ENCODE measurements at places on chromosomes 7 and 10.

- no peak for DNase-seq
These were observed 556.5 kb upstream of the LRRN3 start for GRCh38 chr7:110534241-110534931.

DNA sequence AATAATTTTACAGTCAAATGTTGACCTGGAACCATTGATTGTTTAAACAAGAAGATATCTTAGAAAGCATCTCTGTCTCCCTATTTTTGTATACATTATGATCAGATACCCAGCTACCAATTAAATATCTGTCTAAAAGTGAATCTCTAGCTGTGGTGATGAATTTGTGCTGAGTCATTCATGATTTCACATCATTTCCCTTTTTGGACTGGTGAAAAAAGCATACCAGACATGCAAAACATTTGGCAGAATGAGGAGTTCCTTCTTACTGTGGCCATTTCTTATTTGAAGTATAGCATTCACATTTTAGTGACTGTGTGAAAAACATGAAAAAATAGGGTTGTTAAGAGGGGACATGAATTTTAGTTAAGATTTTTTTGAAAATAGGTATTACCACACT lies 98.0 kb upstream of the GATA3 start:
- no peak for DNase-seq

DNA sequence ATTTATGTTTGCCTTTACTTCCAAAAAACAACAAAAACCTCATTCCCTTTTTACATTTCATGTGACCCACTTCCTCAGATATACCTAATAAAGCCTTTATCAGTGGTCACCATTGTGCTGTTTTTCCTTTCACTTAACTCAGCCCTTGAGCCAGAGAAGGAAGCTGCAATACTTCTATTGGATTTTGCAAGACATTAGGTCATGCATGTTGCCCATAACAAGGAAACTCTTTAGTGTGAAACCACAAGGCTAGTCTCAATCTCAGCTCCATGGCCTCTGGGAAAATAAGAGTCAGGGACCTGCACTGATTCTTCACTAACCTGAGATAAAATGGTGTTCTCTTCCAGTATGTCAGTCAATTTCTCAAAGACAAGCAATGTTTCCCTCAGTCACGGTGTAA lies 27.8 kb downstream of the STEAP4 start:
- no peak for DNase-seq

DNA sequence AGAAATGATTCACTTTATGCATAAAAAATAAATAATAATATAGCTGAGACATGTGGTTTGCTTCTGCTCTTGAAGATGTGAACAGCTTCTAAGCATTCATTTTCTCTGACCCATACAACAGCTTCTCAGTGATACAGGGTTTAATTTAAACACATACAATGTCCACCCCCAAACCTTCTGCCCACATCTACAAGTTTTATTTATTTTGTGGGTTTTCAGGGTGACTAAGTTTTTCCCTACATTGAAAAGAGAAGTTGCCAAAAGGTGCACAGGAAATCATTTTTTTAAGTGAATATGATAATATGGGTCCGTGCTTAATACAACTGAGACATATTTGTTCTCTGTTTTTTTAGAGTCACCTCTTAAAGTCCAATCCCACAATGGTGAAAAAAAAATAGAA lies 17.2 kb downstream of the INHBA start:
- DNase-seq = no peak

- DNase-seq = no peak
These were observed 47.4 kb downstream of the TNS3 start for GRCh38 chr7:47534322-47535034.

DNA sequence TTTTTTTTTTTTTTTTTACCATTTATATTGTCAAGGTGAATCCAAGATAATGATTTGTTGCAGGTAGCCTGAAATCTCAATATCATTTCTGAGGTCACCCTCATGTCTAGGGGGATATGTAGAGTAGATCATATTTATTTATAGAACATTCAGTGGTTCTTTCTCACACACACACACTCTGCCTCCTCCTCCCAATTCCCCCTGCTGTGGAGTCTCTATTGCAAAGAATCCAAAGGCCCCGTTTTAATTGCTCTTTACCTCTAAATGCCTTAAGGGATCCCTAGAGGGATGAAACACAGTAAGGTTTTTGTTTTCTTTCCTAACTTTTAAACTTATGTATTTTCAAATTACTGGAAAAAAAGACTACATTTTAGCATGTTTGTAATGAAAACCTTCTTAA lies 170.0 kb downstream of the PRKG1 start:
- no peak for DNase-seq

DNA sequence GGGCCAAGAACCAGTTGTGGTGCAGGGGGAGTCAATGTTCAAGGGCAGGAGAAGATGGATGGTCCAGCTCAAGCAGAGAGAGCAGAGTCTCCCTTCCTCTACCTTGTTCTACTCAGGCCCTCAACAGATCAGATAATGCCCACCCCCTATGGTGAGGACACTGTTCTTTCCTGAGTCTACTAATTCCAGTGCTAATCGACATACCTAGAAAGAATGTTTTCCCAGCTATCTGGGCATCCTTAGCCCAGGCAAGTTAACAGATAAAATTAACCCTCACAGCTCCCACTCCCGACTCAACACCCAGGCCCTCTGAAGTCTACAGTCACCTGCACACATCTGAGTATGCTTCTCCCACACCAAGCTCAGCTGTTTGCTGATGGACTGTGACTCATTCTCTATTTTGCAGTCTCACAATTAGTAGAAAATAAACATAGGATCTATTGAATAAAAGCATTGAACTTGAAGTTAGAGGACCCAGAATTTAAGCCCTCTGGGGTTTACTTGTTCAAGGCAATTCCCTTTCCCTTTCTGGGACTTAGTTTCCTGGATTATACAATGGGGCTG lies 17.1 kb downstream of the COL13A1 start:
- DNase-seq = no peak

DNA sequence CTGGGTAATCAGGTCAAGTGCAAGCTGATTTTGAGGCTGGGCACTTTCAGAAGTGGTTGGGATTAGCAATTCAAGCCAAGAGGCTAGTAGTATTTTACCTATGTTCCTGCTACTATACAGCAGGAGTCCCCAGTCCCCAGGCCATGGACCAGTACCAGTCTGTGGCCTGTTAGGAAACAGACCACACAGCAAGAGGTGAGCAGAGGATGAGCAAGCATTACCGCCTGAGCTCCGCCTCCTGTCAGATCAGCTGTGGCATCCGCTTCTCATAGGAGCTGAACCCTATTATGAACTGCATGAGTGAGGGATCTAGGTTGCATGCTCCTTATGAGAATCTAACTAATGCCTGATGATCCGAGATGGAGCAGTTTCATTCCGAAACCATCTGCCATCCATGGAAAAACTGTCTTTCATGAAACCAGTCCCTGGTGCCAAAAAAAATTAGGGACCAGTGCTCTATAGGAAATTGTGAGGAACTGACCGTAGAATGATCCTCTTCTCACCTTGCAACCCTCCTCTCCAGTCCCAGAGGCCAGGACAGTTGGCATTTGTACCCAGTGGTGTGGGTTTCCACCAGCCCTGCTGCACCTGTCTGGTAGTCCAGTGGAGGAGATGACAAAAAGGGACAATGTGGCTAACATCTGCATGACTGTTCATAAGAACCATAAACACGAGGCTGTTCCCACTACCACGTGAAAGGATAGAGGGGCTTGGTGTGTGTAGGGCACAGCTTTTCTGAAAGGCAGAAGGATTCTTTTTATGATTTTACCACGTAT lies 172.5 kb downstream of the KIAA1217 start:
- DNase-seq = no peak

Measured in activated CD8-positive, alpha-beta memory T cell treated with anti-CD3 and anti-CD28 coated beads for 24 hours (primary cell).